Mesendoderm (in vitro differentiated cells): ENCODE measurements at places on chromosomes 6 and 20.

- no peak for DNase-seq
Measured at GRCh38 chr20:10939331-10939941, 265.6 kb upstream of the JAG1 start.

- DNase-seq = no peak
Measured at GRCh38 chr6:25350573-25350972, 71.4 kb downstream of the CARMIL1 start.

GRCh38 chr6:26224940-26225847 is 138.0 kb downstream of the HFE start:
- DNase-seq = peak; percentile 99

- DNase-seq = no peak
Measured at GRCh38 chr20:13494019-13494418, 144.7 kb downstream of the TASP1 start.

DNA sequence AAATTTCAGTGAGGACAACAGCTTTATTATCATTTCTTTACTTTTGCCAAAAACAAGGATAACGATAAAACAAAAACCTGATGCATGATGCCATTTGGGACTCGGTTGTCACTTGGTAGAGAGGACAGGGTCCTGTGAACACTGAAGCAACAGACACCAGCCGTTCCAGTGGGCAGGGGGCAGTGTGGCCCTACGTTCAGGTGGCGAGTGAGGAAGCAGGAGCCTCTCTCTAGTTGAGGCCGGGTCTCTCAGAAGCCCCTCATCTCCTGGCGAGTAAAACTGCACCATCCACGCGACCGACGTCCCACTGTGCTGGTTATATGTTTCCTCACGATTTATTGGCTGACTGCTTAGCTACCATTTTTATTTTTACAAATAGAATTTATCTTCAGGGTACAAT is 231.6 kb downstream of the THBS2 start:
- DNase-seq = no peak

- DNase-seq = peak; percentile 31
Measured at GRCh38 chr6:30707281-30707850, 9.7 kb downstream of the MDC1 start.

GRCh38 chr20:37690626-37691369 is 3.0 kb upstream of the CTNNBL1 start:
- no peak for DNase-seq

- DNase-seq = no peak
Measured at GRCh38 chr6:34304164-34304563, 55.4 kb upstream of the SMIM29 start.

DNA sequence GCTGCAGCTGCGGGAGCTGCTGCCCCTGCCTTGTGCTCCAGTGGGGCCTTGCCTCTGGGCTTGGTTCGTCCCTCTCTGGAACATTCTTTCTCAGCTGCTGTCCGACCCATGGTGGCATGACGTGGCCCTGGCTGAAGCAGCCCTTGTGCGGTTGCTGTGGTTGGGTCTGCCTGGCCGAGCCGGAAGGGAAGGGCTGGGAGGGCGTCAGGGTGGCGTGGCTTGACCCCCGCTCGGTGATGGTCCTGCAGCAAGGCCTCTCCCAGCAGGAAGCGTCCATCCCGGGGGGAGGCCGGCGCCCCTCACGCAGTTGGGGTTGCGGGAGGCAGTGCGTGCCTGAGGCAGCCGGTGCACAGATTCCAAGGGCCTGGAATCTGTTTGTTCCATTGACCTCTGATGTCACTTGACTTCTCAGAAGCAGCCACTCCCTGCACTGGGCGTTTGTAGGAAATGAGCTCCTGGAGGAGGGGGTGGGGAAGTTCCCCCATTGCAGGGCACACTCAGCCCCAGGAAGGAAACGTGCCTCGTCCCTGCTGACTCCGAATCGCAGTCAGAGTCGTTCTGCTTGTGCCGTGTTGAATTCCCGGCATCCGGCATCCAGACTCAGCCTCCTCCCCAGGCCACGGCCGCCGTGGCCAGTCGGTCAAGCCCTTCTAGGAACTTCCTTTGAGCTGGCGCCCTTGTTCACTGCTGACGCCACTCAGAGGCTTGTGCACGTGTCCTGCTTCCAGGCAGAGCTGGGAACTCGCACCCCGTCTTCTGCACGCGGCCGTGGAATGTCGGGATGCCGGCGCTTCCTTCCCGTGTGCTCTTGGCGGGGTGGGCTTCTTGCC is 9.7 kb upstream of the TNFRSF6B start:
- no peak for DNase-seq

- no peak for DNase-seq
Measured at GRCh38 chr20:17869295-17869994, 99.1 kb downstream of the SNX5 start.

DNA sequence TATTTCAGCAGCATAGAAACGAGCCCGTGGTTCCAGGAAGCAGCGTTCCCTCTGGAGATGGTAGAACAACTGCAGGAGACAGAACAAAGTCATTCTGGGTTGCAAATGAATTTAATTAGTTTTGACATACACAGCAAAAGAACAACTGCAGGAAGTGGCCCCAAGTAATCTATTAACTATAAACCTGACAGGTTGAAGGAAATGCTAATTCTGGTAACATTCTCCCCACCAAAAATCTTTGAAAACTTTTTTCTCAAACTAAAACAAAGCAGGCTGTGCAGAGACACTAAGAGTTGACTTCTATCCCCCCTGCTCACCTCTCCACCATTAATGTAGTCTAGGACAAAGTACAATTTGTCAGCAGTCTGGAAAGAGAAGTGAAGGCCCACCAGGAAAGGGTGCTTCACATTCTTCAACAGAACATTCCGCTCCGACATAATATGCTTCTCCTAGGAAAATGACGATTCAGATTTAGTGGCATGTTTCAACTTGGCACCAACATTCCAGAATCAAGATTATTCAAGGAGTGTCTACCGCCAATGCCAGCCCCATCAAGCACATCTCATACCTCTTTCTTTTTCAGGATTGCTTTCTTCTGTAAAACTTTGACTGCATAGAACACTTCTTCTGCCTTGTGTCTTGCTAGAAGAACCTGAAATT is 120.4 kb upstream of the SLC2A12 start:
- DNase-seq = no peak

DNA sequence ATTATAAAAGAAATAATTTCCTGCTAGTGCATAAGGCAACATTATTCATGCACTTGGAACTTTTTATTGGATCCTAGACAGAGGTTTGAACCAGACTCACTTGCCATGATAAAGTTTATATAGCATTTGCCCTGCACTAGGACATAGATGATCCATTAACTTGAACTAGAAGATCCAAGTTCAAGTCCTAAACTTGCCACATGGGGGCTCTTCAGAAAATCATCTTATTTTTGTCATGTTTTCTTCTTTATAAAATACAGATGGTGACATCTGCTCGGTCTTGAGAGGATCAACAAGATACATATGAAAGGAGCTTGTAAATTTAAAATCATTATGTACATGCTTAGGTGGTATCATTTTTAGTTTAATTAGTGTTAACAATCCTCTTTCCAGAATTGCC is 94.5 kb downstream of the SIM1 start:
- DNase-seq = no peak

DNA sequence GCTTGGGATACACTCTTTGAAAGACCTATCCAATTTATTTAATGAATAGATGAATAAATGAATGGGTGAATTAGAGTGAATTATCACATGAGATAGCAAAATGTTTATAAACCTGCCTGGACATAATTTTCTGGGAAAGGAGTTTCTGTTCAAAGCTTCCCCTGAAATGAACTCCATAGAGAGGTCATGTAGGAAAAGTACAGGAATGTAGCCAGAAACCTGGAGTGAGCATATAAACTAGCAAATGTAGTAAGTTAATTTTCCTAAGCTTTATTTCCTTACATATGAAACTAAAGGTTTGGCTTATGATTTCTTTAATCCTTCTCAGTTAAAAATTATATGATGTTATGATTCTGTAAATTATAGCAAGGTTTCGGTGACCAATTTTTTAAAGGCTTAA is 380.3 kb upstream of the RSPO3 start:
- DNase-seq = no peak

DNA sequence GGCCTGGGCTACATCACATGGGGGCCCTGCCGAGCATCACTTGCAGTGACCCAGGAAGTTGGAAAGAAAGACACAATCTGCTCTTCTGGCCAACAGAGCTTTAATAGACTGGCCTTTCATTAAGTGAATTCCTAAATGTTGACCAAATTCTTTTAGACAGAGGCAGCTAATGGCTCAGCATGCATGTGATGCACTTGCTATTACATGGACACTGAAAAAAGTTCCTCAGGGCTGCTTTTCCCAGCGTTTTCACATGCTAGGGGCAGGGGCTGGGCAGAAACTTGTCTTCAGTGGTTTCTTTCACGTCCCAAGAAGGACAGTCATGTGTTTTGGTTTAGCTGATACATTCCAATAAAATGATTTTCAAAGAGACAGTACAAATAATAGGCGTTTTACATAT is 651.0 kb upstream of the SLC35B3 start:
- no peak for DNase-seq

- DNase-seq = no peak
Measured at GRCh38 chr20:57407541-57407956, 16.4 kb downstream of the RBM38 start.

GRCh38 chr6:106490030-106490429 is 129.5 kb downstream of the CRYBG1 start:
- no peak for DNase-seq

GRCh38 chr20:51495921-51496545 is 46.5 kb downstream of the NFATC2 start:
- no peak for DNase-seq

DNA sequence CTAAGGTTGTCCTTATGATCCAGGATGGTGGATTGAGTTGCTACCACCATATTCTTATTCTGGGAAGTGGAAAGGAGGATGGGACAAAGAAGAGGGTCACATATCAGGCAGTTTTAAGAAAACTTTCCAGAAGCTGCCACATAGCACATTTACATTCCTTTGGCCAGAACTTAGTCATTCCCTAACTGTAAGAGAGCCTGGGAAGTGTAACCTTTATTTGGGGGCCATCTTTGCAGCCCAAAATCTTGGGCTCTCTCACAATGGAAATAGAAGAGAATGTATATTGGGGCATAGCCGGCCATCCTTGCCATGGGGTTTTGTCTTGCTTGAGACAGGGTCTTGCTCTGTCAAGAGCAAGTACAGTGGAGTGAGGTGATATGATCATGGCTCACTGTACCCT is 8.4 kb downstream of the ZNF341 start:
- DNase-seq = no peak

DNA sequence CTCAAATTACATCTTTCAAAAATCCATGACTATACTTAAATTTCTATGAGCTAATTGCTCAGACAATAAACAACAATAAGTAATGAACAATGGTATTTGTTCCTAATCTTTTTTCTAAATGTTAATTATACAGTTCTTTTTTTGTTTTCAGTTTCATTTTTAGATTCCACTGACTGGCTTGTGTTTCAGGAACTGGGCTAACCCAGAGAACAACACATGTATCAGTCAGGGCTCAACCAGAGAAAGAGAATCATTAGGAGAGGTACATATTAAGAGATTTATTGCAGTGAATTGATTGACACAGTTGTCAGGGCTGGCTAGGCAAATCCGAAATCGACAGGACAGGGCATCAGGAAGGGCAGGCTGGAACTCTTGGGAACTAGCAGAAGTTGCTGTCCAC is 182.8 kb downstream of the GRM1 start:
- DNase-seq = no peak

- DNase-seq = peak; percentile 92
Measured at GRCh38 chr6:137878486-137879285, 11.6 kb downstream of the TNFAIP3 start.

- DNase-seq = no peak
Measured at GRCh38 chr20:50848846-50849673, 54.2 kb downstream of the BCAS4 start.

GRCh38 chr6:27894839-27895762 is 17.1 kb downstream of the OR2B2 start:
- peak; percentile 94 for DNase-seq

DNA sequence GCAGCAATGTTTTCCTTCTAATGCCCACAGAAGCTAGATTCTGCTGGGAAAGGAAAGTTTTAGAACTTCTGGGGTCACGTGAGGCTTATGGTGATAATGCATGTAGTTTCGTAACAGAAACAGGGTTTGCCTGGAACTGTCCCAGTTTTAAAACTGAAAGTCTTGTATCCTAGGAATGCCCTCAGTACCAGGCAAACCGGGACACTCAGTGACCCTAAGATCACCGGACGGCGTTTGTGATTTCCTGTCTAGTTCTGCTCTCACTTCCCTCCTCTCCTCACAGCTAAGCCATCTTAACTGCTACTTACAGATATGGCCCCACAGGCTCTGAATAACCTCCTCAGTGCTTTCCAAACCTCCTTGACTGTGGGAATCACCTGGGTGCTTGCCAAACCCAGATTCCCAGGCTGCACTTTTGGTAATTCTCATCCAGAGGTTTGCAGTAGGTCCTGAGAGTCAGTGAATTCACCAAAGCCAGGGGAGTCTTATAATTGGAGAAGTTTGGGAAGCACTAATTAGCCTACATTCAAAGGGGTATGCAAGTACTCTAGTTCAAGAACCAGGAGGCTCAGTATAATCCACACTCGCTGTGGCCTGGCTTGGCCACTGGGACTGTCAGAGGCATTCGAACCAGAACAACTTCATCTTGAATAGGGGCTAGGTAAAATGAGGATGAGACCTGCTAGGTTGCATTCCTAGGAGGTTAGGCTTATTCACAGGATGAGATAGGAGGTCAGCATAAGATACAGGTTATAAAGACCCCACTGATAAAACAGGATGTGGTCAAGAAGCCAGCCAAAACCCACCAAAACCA is 231.6 kb upstream of the MYLIP start:
- DNase-seq = peak; percentile 47

GRCh38 chr6:133093956-133094355 is 147.2 kb upstream of the EYA4 start:
- DNase-seq = no peak

DNA sequence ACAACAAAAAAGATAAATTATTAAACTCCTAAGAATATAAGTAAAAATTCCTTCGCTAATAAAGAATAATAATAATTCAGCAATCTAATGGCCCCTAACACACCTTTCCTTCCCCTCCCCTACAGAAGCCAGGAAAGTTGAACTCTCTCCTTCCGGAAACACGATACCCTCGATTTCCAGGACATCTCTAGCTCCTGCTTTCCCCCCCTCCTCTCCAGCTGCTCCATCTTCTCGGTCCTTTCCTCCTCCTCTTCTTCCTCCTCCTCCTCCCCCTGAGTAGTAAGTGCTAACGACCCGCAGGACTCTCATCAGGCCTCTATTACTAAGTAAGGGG is 603 bp downstream of the TASP1 start:
- DNase-seq = peak; percentile 58
